ENCODE measurements at places on chromosomes 1 and 21. TPM values are rescaled to one million over a fixed set of nuclear protein-coding genes. Genes with fewer than 3 reads are reported as not detected.

FHAD1 gene
- total RNA-seq = 0.54 TPM

VPS45 gene
- total RNA-seq = 16.3 TPM

CNIH3 gene
- 0.34 TPM for total RNA-seq

ASB17 gene
- total RNA-seq = not detected

PRDX1 gene
- total RNA-seq = 1,822 TPM

FCMR gene
- total RNA-seq = 5.9 TPM

CELF3 gene
- total RNA-seq = not detected

KCNA3 gene
- total RNA-seq = not detected

ZNF695 gene
- 2.7 TPM for total RNA-seq

RUSC1 gene
- total RNA-seq = 46.1 TPM

HTR1D gene
- total RNA-seq = 16.4 TPM

PRRX1 gene
- not detected for total RNA-seq

KIF21B gene
- 2.1 TPM for total RNA-seq

LMX1A gene
- total RNA-seq = not detected

GSTM2 gene
- total RNA-seq = 4.8 TPM

All from A549 treated with dexamethasone at 1 μM for 4 hours (cell line).